Foreskin fibroblast (primary cell): ENCODE measurements at places on chromosomes 3 and 15.

- no peak for DNase-seq
Measured at GRCh38 chr15:93709708-93710107, 521.7 kb upstream of the MCTP2 start.

DNA sequence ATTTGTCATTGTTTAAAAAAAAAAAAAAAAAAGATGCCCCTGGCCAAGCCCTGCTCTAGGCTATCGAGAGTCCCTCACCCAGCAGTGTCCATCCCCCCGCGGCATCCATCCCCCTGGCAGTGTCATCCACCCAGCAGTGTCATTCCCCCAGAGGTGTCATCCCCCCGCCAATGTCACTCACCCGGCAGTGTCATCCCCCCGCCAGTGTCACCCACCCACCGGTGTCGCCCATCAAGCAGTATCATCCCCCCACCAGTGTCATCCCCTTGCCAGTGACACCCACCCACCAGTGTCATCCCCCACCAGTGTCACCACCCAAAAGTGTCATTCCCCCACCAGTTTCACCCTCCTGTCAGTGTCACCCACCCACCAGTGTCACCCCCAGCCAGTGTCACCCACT, 99.3 kb upstream of the PRR20G start:
- no peak for DNase-seq

DNA sequence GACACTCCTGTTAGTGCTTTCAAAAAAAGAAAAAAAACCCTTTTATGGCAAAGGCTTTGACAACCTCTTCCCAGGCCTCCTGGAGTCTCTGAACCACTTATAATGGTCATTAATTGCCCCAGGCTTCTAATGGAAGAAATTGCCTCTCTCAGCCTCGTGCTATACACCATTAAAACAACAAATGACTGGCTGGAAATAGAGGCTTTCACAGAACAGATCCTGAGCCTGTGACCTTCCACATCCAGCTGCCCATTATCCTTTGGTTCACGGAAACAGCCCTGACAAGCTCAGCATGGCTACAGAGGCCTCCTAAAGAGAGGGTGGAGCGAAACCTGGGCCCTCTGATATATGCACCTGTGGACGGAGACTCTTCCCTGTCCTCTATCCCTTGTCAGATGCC, 26.8 kb upstream of the MKRN3 start:
- DNase-seq, result no peak

- DNase-seq, result no peak
Measured at GRCh38 chr15:64864068-64864467, 22.4 kb downstream of the PLEKHO2 start.

- no peak for DNase-seq
Measured at GRCh38 chr15:80203361-80203885, 48.6 kb downstream of the CTXND1 start.

DNA sequence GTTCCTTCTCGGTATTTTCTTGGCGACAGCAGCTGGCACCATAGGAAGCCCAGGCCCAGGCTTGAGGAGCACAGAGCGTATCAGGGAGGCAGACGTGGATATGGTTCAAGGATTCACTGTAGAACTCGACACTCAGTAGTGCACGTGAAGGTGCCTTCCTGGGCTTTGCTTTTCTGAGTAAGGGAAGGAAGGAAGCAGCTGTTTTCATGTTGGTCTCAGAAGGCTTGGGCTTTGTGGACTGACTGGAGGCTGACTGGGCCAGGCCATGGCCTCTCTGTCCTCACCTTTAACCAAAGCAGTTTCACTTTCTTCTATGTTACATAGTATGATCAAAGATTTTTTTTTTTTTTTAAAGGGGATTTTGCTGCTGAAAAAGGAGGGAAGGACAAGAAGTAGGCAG, 6.9 kb upstream of the GHRL start:
- peak; percentile 31 for DNase-seq

- DNase-seq, result no peak
Measured at GRCh38 chr15:41921639-41922038, 27.8 kb upstream of the SPTBN5 start.

DNA sequence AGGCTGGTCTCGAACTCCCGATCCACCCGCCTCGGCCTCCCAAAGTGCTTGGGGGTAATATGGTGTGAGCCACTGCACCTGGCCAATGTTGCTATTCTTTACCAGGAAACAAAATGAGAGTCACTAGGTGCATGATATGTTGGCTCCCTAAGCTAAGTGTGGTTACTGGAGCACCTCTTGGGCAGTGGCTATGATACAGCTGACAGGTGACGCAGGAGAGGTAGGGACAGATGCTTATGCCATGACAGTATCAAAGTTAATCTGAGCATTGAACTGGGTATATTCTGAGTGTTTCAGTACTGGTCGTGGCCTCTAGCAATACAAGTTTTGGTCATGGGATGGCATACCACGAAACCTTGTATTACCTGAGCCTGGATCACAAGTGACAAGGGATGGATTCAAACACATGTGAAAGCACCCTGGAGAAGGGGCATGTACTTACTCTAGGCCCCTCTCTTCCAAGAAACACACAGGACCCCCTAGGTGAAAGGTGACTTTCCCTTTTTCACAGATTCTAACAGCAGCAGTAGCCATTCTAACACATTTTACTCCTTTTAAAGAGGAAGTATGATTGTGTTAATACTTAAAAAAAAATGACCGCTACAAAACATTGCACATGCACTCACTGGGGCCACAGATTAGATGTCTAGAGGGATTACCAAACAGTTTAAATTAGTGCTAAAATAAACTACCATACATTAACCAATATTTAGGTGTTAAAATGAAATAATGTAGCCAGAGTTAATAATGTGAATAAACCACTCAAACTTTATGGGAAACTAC, 467.3 kb downstream of the SHQ1 start:
- DNase-seq, result no peak

DNA sequence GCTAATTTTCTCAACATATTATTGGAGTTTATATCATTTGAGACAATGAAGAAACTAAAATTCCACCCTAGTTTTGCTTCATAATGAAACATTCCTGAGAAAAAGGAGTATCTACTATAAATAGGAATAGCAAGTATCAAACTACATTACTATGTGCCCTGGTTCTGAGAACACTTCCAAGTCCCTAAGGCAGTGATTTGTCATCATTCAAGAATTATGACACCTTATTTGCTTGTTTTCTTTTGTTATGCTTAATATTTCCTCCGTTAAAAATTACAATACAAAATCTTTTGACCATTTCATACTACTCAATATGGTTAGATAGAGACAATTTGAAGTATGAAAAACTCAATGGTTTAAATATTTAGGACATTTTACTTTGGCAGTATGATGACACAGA, 707.8 kb upstream of the GOLIM4 start:
- peak; percentile 53 for DNase-seq

DNA sequence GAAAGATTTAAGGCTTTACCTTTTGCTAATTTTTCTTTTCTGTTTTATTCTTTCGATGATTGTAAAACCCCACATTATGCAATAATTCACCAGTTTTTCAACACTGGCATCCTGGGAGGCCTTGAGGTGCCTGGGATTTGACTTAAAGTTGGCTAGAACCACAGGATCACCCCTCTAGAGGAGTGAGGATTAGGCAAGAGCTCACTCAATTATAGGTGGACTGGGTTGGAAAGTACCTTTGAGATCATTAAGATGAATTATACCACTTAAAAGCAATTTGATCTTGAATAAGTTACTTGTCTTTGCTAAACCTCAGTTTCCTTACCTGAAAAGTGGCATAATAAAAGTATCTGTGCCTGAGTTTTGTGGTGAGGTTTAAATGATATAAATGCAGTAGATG, 212.8 kb upstream of the TPRG1 start:
- DNase-seq, result no peak

DNA sequence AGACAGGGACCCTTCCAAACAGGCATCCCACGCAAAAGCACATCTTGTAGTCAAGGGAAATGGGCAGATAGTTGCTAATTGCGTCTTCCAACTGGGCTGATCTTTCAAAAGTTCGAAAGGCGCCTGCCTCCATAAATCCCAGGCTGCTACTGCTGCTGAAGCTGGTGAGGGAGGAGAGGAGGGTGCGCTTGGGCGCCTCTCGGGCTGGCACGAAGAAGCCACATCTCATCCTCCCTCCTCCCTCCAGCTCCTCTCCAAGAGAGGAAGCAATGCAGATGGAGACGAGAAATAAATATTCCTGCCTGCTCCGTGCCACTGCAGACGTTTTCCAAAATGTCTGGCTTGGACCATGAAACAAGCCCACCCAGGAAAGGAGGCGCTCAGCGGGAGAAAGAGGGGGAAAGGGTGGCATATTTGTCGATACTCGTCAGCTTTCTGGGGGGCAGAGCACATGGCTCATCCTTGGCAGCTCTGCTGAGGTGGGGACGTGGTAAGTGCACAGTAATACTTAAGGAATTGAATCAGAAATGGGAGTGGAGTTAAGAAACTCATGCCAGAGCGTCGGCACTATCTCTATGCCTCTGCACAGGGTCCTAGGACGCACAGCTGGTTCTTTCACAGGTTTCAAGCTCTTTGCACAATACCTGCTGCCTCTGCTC, 88.9 kb upstream of the FEZF2 start:
- no peak for DNase-seq
